ENCODE measurements at places on chromosomes 16 and 17. TPM values are rescaled to one million over a fixed set of nuclear protein-coding genes. Genes with fewer than 3 reads are reported as not detected.
A peak's percentile ranks its signal among the peaks of the same experiment; 100 is the strongest.

NPIPB13 gene
- total RNA-seq, result 12.8 TPM

- no peak for DNase-seq
These were observed 4.3 kb upstream of the GSG1L start for GRCh38 chr16:28067604-28068379.

DNA sequence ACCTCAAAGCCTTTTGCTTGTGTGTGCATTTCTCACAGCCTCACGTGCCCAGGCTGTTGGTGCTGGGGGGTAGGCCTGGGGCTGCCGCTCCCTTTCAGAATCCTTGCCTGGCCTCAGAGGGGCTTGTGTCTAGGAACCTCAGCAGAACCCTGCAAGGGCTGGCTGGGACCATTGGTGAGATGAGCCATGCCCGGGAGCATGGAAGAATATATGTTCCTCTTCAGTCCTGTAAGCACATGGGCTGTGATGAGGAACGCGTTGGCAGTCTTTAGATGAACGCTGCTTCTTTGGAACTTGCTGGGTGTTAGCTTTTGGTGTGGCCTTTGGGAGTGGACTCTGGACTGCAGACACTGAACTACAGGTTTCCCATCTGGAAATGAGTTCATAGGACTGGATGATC is 32.0 kb upstream of the SLC5A10 start:
- no peak for DNase-seq

DNA sequence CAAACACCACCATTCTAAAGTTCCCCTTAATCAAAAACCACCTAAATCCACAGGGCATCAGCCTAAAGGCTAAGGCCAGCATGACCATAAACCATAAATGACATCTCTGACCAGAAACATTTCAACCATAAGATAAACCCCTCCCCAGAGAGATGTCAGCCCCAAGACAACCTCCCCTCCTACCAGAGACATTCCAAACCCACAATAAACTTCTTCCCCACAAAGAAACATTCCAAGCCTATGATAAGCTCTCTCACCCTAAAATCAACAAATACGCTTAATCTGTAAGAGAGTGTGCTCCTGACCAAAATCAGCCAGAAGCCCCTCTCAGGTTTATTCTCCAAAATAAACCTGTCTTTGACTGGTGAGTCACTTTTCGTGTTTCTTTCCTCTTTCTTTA is 54.8 kb downstream of the SLFN5 start:
- no peak for DNase-seq

FBXO39 gene
- 1.5 TPM for total RNA-seq

- peak; percentile 83 for DNase-seq
These were observed at the start of gene CACNG3 for GRCh38 chr16:24255456-24256371. Gene CACNG3, plus strand, starts transcription at chr16:24256335. Its CDS starts 420 bp downstream, at chr16:24256755.

DNA sequence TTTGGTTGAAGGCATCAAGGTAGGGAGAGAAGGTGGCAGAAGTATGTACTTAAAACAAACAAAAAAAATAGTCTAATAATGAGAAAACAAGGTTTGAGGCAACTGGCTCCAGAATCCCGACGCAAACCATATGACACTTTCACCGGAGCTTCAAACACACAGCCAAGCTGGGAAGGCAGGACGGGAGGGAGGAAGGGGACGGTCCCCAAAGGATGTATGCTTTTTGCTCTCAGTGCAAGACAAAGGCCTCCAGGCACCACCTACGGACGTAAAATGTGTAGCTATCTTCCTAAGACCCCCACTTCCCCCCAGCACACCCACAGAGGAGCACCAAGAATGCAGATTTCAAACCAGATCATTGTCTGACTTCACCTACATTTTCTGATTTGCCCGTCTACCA is 102.3 kb downstream of the ZFHX3 start:
- no peak for DNase-seq

DNA sequence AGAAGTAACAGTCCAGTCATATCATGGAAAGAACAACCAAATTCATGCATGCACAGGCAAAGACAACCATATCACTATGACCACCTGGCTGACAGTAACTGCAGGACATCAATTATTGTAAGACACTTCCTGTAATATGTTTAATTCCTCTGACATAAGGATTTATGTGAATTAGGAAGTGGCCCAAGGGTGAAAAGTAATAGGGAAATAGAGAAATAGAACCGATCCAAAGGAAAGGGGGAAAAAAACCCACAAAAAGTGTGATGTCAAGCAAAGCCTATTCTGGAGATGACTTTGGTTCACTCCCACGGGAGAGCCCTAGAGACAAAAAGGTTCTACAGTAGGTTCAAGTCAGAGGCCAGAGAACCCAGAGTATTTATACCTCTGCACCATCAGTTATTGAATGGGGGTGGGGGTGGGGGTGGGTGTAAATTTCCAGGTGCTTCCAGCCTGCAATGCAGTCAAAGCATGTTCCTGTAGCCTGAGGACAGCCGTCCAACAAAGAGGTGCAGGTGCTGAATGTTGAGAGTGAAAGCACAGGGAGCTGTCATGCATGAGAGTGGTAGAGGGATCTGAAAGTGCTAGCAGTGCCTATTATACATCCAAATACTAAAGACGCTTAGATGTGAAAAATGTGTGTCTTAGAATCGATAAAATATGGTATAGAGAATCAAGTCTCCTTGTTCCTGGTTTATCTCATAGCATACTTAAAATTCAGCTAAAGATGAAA is 95.6 kb upstream of the HLF start:
- no peak for DNase-seq

MYH13 gene
- not detected for total RNA-seq

DNA sequence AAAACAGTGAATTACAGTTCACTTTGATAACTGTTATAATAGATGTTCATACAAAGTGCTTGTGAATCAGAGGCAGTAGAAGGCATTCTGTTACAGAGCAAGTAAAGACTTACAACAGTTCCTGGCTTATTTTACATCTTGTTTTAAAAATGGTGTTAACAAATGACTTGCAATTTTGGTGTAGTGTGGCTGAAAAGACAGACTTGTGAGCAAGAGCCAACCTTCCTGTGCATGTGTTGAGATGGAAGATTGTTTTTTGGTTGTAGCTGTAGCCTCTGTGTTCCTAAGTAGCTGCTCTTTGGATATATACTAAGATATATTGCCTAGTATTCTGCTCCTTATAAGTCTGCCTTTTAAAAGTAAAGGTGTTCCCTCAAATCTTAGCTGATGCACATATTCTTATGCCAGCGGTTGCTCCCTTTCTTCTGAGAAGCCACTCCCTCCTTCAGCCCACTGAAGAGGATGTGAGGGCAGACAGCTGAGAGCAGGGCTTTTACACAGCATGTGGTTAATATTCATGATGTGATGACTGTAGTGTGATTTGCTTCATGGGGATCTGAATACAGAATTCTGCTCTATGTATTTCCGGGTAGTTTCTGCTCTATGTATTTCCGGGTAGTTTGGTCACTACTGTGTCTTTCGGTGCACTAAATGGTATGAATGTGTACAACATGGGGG is 182.3 kb downstream of the PHKB start:
- peak; percentile 71 for DNase-seq

MPHOSPH6 gene
- total RNA-seq, result 32.1 TPM

- no peak for DNase-seq
These were observed 50.4 kb downstream of the KATNIP start for GRCh38 chr16:27600381-27600780.

DNA sequence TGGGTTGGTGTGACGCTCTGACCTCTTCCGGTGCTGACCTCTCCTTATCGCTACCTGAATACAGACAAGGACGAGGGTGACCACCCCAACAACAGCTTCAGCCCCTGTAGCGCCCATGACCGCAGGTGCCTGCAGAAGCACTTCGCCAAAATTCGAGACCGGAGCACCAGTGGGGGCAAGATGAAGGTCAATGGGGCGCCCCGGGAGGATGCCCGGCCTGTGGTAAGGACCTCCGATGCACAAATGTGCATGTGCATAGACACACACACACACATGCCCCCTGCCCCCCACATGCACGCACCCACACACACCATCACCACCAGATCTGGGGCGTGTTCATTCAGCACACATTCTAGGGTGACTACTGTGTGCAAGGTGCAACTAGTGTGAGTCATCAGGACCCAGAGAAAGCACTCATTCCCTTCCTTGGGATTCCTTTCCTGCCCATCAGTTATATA is 9.7 kb downstream of the IGFBP4 start:
- DNase-seq, result no peak

GRCh38 chr16:85090181-85090580 is 22.1 kb downstream of the CIBAR2 start:
- DNase-seq, result no peak

TNFRSF12A gene
- 5.5 TPM for total RNA-seq

- DNase-seq, result no peak
These were observed 2.0 kb upstream of the ACE start for GRCh38 chr17:63474586-63475460.

NECAB2 gene
- not detected for total RNA-seq
